ENCODE measurements at places on chromosomes 16 and 17.

DNA sequence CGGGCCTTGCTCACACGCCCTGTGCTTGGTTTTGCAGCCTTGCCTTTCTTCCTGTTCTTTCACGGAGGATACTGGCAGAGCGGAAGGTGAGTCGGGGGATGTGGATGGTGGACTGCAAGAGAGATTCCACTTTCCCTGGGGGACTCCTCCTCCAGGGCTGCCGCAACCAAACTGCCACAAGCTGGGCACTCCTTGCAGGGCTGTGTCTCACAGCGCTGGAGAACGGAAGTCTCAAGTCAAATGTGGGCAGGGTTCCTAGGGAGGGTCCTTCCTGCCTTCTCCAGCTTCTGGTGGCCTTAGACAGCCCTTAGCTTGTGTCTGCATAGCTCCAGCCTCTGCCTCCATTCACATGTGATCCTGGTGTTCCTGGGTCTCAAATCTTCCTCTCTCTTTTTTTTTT, 11.4 kb upstream of the BIRC5 start:
- DNase-seq: no peak

- DNase-seq: no peak
Observed at GRCh38 chr16:9399573-9399972, 308.1 kb downstream of the HAPSTR1 start.

DNA sequence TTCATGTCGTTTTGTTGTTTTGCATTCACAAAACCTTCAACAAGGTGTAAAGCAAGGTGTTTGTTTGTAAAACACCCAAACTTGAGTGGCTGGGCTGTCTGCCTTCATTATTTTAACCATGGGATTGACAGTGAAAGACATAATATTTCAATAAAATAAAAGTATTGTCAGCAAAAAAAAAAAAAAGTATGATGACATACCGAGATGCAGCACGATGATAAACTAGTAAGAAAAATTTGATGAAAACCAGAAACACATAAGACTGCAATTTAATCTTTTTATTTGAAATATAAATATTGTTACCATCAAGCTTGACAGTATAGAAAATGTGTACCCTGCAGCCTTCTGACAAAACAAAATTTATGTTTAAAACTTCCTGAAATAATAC, 419.3 kb upstream of the DYNLRB2 start:
- no peak for DNase-seq

DNA sequence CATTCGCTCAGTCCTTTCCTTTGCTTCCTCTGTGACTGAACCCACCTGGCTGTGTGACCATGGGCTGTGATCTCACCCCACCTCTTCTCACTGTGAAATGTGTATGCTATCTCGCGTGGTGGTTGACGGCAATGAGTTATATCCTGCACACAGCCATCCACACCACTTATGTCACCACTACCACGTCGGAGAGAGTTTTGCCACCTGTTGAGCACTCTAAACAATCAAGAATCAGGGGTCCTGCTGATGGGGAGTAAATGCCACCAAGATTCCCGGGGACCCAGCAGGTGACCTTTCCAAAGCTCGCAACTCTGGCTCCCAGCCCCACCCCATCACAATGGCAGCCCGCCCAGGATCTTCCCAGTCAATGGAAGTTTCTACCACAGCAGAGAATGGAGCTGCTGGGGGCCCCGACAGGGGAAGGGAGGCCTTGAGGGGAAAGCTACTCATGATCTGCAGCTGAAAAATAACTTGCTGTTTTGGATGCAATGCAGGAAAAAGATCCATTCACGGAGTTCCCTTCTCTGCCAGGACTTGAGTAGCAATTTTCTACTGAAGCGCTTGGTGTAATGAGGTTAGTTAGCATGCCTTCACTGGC, 26.2 kb upstream of the RCVRN start:
- DNase-seq: no peak

- no peak for DNase-seq
Observed at GRCh38 chr17:15973834-15974233, 25.7 kb downstream of the ZSWIM7 start.

DNA sequence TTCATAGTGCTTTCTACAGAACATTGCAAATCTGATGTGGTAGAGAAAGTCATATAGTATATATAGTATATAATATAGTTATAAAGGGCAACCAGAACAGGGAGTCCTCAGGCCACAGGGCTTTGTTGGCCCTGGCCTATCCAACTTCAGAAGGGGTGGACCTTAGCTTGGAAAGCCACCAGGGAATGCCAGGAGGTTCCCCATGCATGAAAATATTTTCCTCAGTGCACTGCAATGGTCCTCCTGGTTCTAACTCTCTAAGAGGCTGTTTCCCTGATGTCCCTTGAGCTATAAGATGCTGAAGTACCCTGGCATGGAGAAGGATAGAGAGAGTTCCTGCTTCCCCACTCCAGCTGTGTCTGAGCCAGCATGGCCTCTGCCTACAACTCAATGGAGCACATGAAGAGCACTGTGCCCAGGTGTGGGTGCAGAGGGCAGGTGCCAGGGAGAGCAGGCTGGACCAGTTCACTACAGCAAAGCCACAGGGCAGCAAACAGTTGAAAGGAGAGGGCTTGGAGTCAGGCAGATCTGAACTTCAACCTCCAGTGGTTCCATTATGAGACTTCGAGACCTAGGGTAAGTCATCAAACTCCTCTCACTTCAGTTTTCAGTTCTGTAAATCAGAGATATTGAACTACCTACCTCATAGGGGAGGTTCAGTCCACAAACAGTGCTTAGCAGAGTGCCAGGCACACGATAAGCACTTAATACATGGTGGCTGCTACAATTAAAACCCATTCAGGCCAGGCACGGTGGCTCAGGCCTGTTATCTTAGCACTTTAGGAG, 183.1 kb downstream of the SALL1 start:
- DNase-seq: no peak
